ENCODE measurements at places on chromosomes 13 and 19.

DNA sequence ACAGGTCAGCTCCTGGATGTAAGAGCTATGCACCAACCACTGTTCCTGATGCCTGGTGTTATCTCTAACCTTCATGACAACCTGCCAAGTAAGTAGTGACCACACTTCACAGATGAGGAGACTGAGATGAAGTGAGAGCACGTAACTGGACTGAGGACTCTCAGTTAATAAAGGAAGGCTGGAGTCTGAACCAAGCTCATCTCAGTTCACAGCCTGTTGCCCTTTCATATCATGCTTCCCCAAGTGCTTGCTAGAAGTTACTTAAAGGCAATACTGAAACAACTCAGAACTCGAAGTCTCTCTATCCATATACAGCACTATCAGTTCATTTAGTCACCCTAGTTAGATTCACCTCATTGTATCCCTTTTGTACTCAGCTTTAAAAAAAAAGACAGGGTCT, 119.7 kb downstream of the ABCC4 start:
- no peak for DNase-seq

GRCh38 chr13:79369226-79369625, 36.8 kb downstream of the RBM26 start:
- DNase-seq: no peak

DNA sequence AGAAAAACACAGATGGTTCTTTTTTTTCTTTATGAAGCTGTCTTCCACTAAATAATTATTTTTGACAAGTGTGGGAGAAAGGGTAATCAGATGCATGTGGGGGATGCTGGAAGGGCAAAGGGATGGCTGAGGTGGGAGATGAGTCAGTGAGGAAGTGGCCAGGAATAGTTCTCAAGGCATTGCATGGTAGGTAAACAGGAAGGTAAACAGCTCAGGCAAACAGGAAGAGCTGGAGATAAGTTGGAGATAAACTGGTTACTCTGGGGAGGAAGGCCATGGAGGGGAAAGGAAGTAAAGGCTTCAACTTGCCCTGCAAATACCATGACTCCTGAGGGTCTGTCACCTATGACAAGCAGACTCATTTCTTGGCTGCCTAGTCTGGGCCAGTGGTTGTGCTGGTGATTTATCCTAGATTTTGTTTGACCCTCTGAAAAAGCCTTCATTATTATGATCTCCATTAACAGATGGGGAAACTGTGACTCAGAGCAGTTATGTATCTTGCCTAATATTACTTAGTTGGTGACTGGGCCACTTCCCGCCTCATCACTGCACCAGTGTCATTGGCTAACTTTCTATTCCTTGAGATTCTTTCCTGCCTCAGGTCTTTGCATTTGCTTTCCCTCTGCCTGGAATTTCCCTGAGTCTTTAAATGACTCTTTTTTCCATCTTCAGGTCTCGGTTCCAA, 17.1 kb downstream of the ACTL9 start:
- no peak for DNase-seq

- no peak for DNase-seq
Observed at GRCh38 chr19:52665529-52665928, 27.4 kb upstream of the ZNF83 start.

DNA sequence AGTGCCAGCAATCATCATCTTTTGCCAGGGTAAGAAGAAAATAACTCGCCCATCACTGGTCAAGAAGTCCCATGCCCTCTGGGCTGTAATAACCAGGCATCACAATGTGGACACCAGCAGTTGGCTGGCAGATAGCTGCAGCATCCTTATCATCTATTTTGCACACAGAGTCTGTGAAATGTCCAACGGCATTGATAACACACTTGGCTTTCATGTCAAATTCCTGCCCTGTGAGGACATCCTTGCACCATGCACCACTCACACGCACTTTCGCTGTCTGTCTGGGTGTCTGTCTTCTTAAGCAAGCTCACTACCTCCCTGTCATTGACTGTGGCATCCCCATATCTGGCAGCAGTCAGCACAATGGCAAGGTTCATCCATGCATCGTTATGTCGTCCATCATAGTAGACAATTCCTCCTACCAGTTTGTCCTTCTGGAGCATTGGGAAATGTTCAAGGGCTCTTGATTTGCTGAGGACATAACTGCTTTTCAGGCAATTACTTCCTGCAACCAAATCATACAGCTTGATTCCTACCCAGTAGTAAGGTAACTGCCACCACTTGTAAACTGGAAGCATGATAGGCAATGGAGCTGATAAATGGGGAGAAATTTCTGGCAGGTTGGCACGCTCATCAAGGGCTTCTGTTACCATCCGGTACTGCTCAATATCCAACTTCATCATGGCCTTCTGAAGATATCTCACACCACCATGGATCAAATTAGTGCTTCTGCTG, 6.8 kb upstream of the ZSCAN5A start:
- DNase-seq: no peak

- DNase-seq: no peak
Observed at GRCh38 chr13:40456979-40457553, 209.4 kb downstream of the FOXO1 start.

DNA sequence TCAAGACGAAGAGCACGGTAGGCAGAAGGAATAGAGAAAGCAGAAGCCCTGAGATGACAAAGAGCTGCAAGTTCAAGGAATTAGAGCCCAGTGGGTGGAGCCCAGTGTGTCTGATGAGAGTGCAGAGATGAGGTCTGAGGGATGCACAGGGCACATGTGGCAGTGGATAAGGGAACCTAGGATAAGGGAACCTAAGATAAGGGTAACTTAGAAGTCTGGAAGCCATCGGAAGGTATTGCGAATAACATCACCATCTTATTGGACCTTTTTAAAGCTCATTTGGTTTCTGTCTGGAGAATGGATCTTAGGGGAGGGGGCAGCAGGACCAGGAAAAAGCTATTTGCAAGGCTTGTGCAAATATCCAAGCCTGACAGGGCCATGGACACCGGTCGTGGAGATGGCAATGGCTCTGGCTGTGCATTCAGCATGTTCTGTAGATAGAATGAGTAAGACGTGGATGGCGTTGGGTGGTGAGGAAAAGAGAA, 1.3 kb downstream of the FPR3 start:
- no peak for DNase-seq

GRCh38 chr13:33109801-33110200, 93.6 kb downstream of the KL start:
- no peak for DNase-seq

DNA sequence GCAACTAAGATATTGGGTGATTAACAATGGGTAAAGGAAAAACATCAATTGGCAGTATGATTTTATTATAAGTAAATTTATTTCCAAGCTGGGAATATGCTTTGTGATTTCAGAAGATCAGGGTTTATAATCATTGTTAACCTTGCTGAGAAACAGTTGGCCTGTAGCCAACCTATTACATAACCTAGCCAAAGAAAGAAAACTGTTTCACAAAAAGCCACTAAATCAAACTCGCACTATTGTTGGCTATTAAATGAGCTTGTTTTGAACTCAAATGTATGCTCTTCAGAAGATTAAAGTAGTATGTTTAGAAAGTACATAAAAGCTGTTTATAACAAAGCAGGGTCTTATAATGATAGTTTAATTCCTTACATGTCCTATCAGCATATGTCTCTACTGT, 151.7 kb downstream of the LHFPL6 start:
- no peak for DNase-seq

GRCh38 chr19:8224394-8225145, 15.4 kb downstream of the CERS4 start:
- no peak for DNase-seq

- DNase-seq: no peak
Observed at GRCh38 chr19:6099033-6099432, 11.3 kb downstream of the RFX2 start.

GRCh38 chr13:98364647-98365046, 187.6 kb upstream of the RNF113B start:
- no peak for DNase-seq
